Stimulated activated CD4-positive, alpha-beta T cell treated with anti-CD3 and anti-CD28 coated beads, Interleukin-1b, Interleukin-23, amount 100 ng/mL, for 24 hours (primary cell): ENCODE measurements at places on chromosomes 6 and 20.

DNA sequence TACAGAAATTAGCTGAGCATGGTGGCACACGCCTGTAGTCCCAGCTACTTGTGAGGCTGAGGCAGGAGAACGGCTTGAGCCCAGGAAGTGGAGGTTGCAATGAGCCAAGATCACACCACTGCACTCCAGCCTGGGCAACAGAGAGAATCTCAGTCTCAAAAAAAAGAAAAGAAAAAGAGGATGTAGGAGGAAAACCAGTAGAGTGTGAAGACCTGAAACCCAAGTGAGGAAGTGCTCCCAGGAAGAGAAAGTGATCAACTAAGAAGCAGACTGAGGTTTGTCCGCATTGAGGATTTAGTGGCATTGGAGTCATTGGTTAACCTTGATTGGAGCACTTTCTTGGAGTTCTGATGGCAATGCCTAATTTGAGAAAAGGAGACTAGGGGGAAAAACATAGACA is 20.6 kb upstream of the TASP1 start:
- DNase-seq: no peak

DNA sequence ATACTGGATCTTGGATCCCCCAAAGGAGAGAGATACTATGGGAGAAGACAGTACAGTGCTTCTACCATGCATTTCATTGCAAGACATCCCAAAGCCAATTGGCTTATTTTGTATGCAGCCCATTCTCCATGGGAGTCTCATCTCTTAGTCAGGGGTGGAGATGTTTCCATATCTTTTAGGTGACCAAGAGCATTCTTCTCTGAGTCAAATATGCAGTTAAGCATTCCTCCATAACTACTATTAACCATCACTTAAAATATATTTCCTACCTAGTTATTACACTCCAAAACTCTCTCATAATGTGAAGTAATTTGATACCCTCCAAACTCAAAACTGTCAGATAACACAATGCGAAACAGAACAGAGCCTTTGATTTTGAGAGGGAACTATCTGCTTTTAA is 542.6 kb downstream of the HDGFL1 start:
- no peak for DNase-seq

GRCh38 chr6:13710552-13711323 is 897 bp downstream of the RANBP9 start:
- no peak for DNase-seq

DNA sequence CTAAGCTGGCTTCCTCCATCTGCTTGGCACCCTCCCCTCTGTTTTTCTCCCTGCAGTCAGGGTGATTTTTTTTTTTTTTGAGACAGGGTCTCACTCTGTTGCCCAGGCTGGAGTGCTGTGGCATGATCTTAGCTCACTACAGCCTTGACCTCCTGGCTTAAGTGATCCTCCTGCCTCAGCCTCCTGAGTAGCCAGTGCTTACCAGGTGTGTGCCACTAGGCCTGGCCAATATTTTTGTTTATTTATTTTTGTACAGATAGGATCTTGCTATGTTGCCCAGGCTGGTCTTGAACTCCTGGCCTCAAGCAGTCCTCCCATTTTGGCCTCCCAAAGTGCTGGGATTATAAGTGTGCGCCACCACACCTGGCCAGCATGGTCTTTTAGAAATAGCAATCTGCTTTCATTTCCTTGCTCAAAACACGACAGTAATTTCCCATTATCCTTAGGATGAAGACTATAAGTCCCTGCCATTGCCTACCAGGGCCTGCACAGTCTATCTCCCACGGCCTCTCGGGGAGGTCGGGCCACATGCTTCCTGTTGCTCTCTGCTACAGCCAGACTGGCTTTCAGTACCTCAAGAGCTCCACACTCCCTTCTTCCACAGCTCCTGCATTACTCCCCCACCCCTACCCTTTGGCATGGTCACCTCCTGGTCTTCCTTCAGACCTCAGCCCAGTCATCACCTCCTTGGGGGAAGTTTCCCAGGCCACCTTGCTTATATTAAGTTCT is 11.1 kb upstream of the CD164 start:
- no peak for DNase-seq

DNA sequence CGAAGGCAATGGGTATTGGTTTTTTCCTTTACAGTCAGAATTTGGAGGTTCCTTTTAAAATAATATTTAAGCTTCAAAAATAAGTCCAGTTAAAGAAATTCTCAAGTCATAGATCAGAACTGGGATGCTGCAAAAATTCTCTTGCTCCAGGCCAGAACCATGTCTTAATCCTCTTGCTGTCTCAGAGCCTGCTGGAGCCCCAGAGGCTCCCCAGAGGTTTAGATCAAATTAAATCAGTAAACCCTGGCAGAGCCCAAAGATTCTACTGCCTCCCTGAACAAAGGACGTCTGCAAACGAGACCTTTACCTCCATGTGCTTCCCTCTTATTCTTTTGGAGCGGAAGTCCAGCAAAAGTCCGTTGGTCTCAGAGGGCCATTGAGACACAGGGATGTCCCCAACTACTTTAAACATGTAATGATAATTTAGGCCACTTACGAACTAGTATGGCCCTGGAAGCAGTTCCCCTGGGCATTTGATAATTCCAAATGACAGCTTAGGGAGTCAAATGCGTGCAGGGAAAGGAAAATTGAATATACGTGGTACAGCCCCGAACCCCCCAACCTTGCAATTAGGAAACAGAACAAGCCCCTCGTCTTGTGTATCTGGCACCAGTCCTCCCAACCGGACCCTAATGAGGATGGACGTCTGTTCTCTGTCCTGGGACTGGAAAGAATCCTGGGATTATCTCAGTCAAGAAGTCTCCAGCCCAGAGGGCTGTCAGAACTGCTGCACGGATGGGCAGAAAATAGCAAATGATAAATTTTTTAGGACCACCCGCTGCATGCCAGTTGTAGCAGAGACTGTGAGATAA is 31.5 kb downstream of the SULF2 start:
- DNase-seq: no peak
